ENCODE measurements at places on chromosomes 16 and 17.
A peak's percentile ranks its signal among the peaks of the same experiment; 100 is the strongest.

- peak; percentile 15 for DNase-seq
These were observed 37.0 kb upstream of the PEMT start for GRCh38 chr17:17628388-17629008.

DNA sequence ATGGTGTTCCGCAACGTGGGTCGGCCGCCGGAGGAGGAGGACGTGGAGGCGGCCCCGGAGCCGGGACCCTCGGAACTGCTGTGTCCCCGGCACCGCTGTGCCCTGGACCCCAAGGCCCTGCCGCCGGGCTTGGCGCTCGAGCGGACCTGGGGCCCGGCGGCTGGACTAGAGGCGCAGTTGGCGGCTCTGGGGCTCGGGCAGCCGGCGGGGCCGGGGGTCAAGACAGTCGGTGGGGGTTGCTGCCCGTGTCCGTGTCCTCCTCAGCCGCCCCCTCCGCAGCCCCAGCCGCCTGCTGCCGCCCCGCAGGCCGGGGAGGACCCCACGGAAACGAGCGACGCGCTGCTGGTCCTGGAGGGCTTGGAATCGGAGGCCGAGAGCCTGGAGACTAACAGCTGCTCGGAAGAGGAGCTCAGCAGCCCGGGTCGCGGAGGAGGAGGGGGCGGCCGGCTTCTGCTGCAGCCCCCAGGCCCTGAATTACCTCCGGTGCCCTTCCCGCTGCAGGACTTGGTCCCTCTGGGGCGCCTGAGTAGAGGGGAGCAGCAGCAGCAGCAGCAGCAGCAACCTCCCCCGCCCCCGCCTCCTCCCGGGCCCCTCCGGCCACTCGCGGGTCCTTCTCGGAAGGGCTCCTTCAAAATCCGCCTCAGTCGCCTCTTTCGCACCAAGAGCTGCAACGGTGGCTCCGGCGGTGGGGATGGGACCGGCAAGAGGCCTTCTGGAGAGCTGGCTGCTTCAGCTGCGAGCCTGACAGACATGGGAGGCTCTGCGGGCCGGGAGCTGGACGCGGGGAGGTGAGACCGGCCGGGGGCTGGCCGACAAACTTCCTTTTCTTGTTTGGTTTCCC is 821 bp downstream of the SOCS7 start:
- DNase-seq: peak; percentile 9

DNA sequence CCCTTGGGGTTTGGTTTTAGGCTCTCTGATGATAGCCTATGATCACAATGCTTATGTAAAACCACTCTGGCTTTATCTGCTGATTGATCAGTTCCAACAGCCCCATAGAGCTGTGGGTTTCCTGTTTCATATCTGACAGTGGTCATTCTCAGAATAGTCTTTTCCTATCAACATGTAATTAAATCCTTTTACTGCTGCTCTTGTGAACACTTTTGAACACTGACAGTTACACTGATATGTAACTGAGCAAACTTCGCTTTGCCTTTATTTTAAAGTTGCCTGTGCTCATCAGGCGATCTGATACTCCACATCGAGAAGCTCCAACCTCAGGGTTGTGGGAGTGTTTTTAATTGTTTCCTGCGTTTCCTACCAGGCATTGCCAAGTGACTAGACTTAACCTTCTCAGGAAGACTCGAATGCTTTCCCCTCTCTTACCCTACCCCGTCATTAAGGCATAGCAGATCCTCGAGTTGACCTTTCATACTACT is 17.3 kb upstream of the CLEC18B start:
- DNase-seq: no peak

GRCh38 chr16:57462978-57463362 is 491 bp downstream of the POLR2C start:
- DNase-seq: no peak

DNA sequence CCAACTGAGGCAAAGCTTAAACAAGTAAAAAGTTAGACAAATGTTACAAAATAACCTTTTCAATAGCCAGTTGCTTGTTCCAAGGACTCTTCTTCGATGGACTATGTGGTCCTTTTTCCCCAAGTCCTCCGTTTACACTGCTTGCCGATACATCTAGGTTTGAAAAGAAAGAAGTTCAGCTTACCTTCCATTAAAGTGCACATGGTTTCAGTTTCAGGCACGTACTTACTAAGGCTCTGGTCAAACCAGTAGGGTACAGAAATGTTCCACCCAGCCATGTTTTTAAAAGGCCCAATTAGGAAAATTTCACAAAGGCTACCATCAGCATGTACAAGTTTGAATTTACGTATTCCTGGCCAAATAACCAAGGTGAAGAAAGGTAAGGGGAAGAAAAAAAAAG is 2.1 kb downstream of the SRSF2 start:
- DNase-seq: no peak

DNA sequence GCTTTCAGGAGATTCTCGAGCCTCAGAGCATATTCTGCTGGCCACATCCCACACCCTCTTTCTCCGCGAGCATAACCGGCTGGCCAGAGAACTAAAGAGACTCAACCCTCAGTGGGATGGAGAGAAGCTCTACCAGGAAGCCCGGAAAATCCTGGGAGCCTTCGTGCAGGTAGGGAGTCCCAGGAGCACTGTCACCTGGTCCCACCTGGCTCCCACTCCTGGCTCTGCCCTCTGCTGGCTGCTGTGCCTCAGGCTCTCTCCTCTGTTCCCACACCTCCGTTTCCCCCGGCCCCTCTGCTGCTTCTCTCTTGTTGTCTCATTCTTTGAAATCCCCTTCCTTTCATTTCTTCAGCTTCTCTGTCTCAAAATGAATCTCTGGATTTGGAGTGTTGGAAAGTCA is 16.4 kb downstream of the LPO start:
- DNase-seq: no peak

- DNase-seq: no peak
These were observed 74.0 kb downstream of the MRM3 start for GRCh38 chr17:856149-856548.

GRCh38 chr16:82051656-82052055 is 16.6 kb downstream of the HSD17B2 start:
- DNase-seq: no peak

- peak; percentile 60 for DNase-seq
These were observed 45.6 kb upstream of the HOXB9 start for GRCh38 chr17:48671697-48672171.

DNA sequence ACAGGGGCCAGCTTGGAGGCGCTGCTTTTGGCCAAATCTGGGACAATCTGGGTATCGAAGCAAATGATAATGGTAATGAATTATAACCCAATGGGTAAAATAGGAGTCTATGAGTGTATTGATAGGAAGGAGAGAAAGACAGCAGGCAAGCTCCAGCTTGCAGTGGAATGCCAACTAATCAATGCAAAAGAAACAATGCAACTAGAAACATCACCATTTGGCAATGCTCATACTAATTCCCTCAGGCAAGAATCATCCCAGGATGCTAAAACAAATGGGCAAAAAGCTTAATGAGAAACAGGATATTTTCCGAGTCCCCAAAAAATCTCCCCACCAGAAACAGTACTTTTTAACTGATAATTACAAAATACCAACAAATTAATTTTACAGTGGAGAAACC is 64.7 kb downstream of the ADCY9 start:
- DNase-seq: no peak

GRCh38 chr17:64223283-64223682 is 39.8 kb downstream of the TEX2 start:
- no peak for DNase-seq

DNA sequence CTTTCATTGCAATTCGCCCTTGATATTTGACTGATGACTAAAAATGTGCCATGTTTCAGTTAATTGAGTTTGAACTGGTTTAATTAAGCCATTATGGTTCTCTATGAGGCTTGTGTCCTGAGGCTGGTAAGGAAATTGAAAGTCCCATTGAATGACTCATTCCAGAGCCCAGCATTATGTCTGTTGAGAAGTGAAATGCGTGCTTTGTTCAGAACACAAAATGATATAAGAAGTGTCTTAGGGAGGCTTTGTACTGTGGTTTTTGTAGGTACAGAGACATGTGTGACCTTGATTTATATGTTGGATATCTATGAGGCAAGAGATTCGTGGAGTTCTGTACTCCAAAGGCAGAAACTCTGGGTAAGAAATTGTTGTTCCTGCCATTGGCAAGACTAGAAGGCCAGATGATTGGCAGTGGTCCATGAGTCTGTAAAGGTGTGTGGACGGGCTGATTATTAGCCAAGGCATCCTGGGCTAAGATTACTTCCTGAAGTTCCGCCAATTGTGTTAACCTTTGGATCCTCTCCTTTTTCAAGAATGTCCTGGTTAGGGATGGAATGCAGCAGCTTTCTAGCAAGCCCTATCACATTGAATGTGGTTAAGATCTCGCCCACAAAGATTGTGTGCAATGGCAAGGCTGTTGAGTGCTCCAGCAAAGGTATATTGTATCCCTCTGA is 103.7 kb downstream of the NPIPB5 start:
- no peak for DNase-seq

GRCh38 chr16:68592466-68593337 is 52.4 kb upstream of the CDH3 start:
- DNase-seq: peak; percentile 17

- DNase-seq: no peak
These were observed 157.0 kb downstream of the CPPED1 start for GRCh38 chr16:12646490-12647274.

DNA sequence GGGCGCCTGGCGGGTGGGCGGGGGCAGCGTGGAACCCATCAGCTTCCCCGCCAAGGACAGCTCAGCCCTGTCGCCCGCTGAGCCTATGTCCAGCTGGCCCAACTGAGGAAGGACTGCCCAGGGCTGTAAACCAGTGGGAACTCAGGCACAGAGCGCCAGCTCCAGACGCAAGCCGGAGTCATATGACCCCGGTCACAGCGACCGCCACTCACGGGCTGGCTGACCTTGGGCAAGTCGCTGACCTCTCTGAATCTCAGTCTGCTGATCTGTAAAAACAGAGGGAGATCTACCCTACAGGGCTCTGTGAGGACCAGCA is 170.0 kb downstream of the C16orf78 start:
- DNase-seq: no peak

- no peak for DNase-seq
These were observed 18.2 kb upstream of the HS3ST3B1 start for GRCh38 chr17:14282726-14283125.

GRCh38 chr16:46854846-46855245 is 23.9 kb upstream of the C16orf87 start:
- DNase-seq: no peak
